ENCODE measurements at places on chromosomes 1 and 21.
A peak's percentile ranks its signal among the peaks of the same experiment; 100 is the strongest.

DNA sequence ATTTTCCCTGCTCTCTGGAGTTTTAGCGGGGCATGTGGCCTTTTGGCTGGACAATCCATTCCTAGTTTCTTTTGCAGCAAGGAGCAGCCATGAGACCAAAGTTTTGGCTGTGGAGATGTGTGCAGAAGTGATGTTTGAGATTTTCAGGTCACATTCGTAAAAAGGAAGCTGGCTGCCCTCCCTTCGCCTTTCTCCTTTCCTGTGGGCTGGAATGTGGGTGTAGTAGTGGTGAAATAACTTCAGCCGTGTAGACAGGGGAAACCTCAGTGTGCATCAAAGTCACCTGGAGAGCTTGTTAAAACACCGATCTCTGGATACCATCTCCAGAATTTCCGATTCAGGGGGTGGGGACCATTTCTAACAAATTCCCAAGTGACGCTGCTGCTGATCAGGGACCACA, 5.3 kb upstream of the GPR88 start:
- no peak for DNase-seq

DNA sequence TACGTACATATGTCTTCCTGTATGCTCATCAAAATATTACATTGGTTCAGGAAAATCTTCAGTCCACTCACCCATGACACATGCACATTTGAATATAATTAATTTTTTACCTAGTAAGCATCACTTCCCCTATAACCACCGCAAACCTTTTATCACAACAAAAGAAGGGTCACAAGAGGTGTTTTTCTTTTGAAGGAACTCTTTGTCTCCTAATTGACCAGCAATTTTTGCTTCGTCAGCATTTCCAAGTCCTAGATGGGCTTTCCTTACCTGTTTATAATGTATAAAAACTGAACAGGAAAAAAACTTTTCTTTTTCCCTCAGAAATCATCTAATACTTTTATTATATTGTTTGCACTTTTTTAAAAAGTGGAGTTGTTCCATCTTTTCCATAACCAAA, 631.3 kb downstream of the PLA2G4A start:
- no peak for DNase-seq

GRCh38 chr1:37177230-37177864, 143.0 kb upstream of the GRIK3 start:
- no peak for DNase-seq

- peak; percentile 69 for DNase-seq
Observed at GRCh38 chr1:247331525-247332214, at the start of gene ZNF496. Gene ZNF496 (minus strand): TSS chr1:247331867. CDS start chr1:247329578, 2,289 bp downstream.

DNA sequence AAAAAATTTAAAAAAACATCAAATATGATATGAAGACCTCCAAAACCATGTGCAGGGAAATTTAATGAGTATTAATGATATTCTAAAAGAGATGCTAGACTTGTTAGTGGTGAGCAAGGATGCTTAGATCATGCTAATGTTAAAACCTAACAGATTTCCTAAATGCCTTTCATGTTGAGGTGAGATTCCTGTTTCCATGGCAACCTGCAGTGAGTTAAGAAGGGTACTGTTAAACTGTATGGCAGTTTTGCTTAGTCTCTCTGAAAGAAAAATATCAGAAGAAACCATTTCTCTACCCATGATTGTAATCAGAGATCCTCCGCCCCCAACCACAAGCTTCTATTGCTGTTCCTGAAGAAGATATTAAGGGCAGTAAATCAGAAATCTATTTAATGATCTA, 321.6 kb upstream of the LRRC7 start:
- no peak for DNase-seq

- DNase-seq, result no peak
Observed at GRCh38 chr1:213231795-213232231, 180.8 kb downstream of the RPS6KC1 start.

GRCh38 chr1:63463248-63463647, 59.8 kb downstream of the ITGB3BP start:
- DNase-seq, result no peak

DNA sequence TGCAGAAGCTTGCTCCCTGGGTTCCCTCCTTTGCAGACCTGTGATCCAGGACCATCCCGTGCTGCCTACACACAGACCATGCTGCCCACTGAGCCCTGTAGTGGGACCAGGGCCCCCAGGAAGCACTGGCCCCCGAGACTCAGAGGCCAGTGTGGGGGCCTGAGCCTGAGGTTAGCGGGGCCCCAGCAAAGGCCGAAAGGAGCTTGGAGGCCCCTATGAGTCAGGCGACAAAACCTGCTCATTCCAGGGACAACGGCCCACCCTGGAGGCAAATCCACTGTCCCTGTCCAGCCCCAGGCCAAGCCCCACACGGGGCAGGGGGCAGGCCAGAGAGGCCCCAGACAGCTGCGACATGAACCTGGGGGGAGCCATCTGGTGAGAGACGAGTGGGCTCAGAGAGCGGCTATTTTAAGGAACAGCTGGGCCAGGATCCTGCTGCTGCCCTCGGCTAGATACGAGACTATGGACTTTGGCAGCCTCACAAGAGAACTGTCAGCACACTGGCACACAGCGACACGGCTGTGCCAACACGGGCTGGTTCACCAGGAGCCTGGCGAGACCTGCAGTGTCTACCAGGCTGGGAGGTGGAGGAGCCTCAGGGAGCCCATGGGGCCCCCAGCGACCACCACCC, 74.7 kb downstream of the ARHGEF16 start:
- no peak for DNase-seq

DNA sequence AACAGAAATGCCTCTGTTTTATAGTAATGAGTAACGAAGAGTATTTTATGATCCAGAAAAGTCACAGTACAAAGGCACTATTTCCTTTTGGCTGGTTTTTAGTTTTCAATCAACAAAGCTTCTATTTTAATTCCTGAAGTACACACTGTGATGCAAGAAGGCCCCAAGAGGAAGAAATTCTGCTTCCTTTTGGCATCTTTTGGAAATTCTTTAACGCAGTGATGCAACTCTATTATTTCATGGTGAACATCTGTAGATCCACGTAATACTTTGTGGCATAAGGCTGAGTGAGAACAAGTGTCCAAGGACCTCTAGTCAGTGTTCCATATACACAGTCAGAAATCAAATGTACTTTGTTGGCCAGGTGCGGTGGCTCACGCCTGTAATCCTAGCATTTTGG, 137.5 kb downstream of the TGFB2 start:
- DNase-seq, result no peak

All from GOT3 (cell line).